ENCODE measurements at places on chromosomes 6 and 20.

GRCh38 chr6:48136856-48137255 lies 25.9 kb upstream of the PTCHD4 start:
- no peak for DNase-seq

DNA sequence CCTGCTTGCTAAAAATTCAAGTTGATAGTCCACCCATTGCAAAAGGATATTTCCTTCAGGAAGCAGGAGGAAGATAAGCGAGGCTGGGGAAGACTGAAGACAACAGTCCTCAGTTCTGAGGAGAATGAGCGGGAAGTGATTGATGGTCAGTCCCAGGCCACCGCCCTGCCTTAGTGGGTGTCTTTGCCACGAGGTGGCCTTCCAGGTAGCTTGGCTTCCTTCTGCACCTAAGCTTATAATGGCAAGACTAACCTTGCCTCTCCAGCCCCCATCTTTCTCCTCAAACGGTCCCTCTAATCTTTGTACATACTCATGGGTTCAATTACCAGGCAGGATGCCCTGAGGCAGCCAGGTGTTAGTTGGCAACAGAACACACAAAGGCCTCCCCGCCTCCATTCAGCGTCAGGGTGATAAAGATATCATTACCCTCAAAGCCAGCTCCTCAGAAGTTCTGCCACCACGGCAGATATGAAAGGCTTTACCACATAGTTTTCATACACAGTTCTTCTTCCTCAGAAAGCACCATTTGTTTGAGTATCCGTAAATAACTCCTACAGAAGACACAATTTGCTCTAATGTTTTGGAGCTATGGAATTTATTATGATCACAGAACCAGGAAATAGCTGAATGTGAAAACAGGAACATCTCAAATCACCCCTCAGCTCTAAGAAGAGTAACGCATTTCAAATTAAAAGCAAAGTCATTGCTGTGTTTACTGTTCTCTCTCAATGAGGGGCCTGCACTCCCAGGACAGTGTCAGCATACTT lies 249.4 kb downstream of the ATXN1 start:
- no peak for DNase-seq

DNA sequence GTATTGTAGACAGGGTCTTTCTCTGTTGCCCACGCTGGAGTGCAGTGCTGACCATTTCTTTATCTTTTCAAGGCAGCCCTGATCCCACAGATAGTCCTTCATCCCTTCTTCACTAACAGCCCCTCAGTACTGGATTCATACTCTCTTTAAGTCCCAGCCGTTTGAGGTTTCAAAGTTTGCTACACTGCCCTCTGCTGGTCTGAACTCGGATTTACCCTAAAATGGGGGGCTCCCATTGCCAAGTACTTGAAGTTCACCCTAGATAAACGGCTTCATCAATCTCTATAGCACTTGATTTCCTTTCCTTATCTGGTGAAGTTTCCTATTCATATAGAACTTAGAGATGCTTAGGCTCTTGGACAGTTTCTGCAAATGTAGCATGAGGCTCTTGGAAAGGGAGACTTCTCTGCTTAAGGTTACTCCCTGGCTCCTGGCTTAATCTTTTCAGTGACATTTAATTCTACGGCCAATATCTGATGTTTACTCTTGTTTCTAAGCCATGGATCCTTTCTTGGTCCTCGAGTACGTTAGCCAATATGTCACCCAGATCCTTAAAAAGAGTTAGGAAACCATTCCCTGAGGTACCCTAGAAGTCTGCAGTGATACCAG lies 21.4 kb upstream of the PREP start:
- DNase-seq: peak; percentile 58

GRCh38 chr6:113381959-113382358 lies 475.2 kb upstream of the MARCKS start:
- peak; percentile 29 for DNase-seq

DNA sequence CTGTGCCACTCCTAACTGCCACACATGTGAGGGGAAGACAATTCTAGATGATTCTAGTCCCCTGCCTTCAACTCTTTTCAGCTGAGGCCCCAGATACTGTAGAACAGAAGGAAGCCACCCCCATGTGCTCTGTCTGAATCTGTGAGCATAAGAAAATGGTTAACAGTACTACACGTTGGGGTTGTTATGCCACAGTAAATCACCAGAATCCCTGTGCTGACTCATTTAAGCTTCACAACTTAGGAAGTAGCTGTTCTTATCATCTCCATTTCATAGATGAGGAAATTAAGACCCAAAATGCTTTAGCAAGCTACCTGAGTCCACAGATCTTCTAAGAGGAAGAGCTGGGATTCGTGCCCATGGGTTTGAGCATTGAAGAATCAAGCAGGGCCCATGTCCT lies 27.4 kb upstream of the SCRT2 start:
- DNase-seq: no peak

GRCh38 chr6:53111865-53112264 lies 36.8 kb downstream of the GCM1 start:
- DNase-seq: no peak
